ENCODE measurements at places on chromosomes 6 and 20.

DNA sequence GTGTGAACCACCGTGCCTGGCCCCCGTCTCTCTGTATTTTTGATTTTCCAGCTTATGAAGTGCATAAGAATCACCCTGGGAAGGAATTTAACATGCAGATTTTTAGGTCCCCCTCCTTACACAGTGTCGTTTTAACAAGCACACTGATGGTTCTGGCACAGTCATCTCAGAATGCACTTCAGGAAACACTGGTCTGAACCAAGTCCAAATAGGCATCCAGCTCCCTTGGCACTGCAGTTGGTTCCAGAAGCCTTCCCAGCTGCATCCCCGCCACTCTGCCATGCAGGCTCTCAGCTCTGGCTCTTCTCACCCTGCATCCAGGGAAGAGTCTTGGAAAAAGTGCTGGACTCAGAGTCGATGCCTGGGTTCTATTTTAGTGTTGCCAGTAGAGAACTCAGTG is 20.1 kb downstream of the RIPOR2 start:
- no peak for DNase-seq

DNA sequence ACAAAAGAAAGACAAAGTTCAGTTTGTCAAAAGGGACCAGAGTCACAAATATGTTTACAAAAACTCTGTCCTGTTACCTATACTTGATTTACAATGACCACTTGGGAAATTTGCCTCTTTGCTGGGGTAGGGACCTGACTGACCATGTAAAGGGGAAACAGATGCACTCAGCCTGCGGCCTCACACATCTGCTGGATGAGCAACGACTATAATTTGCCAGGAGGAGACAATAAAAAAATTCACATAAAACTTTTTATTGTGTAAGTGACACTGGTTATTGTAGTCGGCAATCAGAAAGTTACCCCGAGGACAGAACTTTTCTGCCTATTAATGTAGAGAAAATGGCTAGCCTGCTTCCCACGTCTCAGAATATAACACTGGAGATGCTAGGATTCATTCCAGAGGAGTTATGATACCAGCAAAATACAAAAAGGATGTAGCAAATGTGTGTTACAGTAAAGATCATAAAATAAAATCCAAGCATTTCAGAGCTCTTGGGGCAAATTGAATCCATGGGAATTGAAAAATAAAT is 415.4 kb upstream of the SPTLC3 start:
- no peak for DNase-seq

GRCh38 chr6:16927205-16927604 is 165.9 kb upstream of the ATXN1 start:
- no peak for DNase-seq

DNA sequence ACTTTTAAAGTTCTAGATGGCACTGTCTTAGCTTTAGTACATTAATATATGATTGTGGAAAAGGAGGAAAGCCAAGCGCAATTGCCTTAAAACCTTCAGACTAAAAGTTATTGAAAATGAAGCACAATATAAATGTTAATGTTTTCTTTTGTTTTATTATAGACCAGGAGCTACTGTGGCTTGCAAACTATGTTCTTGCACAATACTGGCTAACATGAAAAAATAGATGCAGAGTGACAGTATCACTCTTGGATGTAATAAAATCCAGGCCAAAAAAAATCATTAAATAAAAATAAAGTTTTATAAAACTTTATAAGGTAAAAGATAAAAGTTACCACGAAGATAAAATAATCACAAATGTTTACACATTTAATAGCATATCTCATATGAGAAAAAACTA is 18.3 kb upstream of the PLN start:
- no peak for DNase-seq

DNA sequence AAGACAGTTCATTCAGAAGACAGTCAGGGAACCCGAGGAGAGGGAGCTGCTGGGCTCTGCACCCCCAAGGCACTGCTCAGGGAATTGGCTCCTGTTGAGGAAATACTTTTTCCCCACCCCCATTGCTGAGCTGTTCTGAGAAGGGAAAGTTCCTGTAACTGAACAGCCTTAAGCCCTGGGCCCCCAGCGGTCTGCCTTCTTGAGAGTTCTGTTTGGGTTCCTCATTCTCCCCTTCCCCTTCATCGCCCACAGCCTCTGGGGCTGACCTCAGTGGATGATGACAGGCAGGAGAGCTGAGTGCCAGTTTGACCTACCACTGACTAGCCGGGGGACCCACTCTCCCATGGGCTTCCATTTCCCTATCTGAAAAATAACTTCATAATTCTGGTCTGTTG is 10.7 kb downstream of the HCK start:
- no peak for DNase-seq

- DNase-seq: peak; percentile 5
Measured at GRCh38 chr6:113719064-113719463, 138.1 kb upstream of the MARCKS start.

Data from ACHN (cell line).